ENCODE measurements at places on chromosomes 7 and 10.
A peak's percentile ranks its signal among the peaks of the same experiment; 100 is the strongest.

GRCh38 chr10:109875828-109876821 is 47.2 kb downstream of the XPNPEP1 start:
- no peak for DNase-seq

GRCh38 chr7:101705331-101705730 is 76.2 kb upstream of the MYL10 start:
- DNase-seq, result no peak

DNA sequence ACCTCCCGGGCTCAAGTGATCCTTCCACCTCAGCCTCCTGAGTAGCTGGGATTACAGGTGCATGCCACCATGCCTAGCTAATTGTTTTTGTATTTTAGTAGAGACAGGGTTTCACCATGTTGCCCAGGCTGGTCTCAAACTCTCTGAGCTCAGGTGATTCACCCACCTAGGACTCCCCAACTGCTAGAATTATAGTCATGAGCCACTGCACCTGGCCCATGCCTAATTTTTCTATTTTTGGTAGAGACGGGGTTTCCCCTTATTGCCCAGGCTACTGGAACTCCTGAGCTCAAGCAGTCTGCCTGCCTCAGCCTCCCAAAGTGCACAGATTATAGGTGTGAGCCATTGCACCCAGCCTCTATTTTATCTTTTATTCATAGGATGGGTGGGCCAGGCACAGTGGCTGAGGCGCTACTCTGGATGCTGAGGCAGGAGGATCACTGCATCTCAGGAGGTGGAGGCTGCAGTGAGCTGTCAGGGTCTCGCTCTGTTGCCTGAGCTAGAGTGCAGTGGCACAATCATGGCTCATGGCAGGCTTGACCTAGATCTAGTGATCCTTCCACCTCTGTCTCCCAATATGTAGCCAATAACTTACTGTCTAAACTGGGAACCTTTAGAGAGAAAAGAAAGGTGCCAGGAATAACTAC is 31.3 kb upstream of the STOX1 start:
- no peak for DNase-seq

DNA sequence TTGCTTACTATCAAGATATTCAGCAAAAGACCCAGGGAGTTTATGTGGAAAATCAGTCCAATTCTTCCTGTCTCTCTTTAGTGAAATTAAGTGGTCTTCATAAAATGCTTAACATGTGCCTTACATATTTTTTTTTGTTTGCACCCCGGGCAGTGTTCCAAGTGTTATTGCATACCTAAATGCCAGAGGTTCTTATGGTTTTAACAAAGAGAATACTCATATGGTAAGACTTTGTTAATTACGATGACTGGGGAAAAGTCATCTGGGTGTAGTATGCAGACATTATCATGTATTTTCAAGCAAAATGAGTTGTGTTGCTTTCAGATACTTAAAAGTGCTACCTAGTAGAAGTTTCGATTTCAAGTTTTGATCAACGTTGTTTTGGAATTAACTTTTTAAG is 82.6 kb downstream of the PRKG1 start:
- no peak for DNase-seq

- no peak for DNase-seq
These were observed 94.0 kb upstream of the LANCL2 start for GRCh38 chr7:55271069-55271626.

- no peak for DNase-seq
These were observed 144.5 kb downstream of the RNF216 start for GRCh38 chr7:5636914-5637313.

DNA sequence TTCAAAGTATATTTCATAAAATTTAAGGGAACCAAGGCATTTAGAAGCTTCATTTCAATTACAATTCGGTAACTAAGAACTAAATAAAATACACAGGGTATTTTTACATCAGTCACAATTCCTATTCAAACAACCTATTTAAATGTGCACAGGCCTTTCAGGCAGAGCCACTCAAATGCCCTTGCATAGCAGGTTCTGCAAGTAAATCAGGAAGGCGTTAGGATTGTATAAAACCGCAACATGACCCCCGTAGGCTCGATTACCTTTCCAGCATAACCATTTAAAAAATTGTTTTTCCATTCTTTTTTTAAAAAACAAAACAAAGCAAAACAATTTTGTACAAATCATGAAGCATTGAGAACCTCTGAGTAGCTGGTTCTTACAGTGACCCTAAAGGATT is 289.9 kb upstream of the SP8 start:
- no peak for DNase-seq

DNA sequence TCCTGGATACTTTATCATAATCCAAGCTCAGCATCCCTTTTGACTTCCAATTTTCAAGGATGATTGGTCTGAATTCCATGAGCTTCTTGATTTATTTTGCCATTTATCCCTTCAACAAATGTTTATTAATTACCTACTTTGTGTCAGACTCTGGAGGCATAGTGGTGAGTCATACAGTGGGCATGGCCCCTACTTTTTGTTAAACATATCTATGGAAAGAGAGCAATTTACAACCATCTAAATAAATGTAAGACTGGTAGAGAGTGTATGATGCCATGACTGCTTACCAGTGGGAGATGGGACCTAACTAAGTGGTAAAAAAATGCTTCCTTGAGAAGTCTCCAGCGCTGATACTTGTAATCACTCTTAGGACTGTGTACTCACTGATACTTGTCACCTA is 286.6 kb downstream of the SUGCT start:
- DNase-seq, result no peak

GRCh38 chr10:24307116-24307515 is 98.2 kb downstream of the KIAA1217 start:
- DNase-seq, result no peak

GRCh38 chr10:125591886-125592285 is 91.1 kb downstream of the TEX36 start:
- peak; percentile 97 for DNase-seq

GRCh38 chr7:103651593-103652377 is 205.8 kb upstream of the SLC26A5 start:
- no peak for DNase-seq

DNA sequence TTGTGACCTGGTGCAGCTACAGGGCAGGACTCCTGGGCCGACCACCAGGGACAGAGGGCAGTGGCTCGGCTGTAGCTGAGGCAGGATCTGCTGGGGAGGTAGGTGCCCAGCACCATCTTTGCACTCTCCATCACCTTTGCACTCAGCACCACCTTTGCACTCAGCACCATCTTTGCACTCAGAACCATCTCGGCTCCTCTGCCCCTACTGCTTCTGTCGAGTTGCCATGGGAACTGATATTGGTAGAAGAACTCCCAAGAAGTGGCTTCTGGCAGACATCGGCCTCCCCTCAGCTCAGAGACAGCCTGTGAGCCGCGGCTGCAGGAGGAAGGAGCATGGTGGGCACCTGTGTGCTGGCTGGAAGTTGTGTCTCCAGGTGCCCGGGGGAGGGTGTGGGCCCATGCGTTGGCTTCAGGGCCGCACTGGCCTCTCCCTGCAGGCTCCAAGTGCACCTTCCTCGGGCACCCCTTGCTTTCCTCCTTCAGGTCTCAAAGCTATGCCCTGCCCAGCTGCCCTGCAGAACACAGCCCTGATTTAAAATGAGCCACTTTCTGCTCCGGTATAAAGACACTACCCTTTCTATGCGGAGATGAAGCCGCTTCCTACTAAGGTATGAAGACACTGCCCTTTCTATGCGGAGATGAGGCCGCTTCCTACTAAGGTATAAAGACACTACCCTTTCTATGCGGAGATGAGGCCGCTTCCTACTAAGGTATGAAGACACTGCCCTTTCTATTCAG is 514.5 kb downstream of the PTPRN2 start:
- no peak for DNase-seq

GRCh38 chr7:55593515-55594318 is 21.4 kb upstream of the VOPP1 start:
- DNase-seq, result no peak

- peak; percentile 89 for DNase-seq
These were observed 8.2 kb upstream of the CLDN4 start for GRCh38 chr7:73822319-73823173.

- DNase-seq, result no peak
These were observed 28.0 kb downstream of the IPMK start for GRCh38 chr10:58239561-58240169.

DNA sequence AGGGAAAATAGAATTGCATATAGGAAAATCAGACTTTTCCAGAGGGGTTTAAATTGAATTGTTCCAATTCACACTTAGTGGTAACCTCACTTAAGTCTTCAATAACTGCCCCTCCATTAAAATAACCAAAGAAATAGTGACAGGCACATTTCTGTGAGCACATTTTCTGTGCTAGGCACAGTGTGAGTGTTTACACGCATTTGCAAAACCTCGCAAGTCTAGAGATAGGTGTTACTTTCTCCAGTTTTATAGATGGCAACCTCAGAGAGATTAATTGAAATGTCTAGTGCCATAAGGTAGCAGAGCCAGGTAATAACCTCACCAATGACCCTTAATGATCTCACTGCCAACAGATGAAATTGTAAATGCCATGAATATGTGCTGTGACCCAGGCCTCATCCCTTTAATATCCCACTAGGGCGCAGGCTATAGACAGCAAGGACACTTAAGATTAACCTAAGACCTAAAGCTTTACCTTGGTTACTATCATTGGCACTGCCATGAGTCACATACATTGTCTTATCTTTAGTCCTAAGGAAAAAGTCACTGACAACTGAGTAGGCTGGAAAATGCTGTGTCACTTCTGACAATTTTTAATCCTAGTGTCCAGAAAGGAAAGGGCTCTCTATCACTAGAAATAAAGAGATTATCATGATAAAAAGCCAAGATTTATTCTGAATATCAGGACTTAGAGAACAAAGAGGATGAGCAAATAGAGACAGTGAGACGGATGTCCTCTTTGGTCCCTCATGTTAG is 187.8 kb downstream of the PPP1R17 start:
- DNase-seq, result no peak

GRCh38 chr7:120436487-120437060 is 163.6 kb downstream of the KCND2 start:
- no peak for DNase-seq

- DNase-seq, result no peak
These were observed 55.2 kb upstream of the DDC start for GRCh38 chr7:50620433-50620832.

GRCh38 chr7:148485618-148486017 is 104.9 kb upstream of the C7orf33 start:
- DNase-seq, result peak; percentile 6

- DNase-seq, result no peak
These were observed 284 bp downstream of the CXCL12 start for GRCh38 chr10:44384601-44385025.

DNA sequence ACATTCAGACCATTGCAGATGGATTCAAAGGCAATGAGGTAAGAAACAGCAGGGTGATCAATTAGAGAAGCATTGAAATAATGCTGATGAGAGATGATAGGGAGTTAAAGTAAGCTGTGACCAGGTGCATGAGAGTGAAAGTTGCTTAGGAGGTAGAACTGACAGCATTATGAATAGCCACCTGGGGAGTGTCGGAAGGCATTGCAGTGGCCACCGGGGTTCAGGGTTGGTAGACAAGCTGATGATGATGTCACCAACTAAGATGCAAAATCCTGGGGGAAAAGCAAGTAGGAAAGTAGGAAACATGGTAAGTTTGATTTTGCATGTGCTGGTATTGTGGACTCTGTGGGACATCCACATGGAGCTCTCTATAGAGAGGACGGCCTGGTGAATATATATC is 211.9 kb upstream of the ETV1 start:
- no peak for DNase-seq

DNA sequence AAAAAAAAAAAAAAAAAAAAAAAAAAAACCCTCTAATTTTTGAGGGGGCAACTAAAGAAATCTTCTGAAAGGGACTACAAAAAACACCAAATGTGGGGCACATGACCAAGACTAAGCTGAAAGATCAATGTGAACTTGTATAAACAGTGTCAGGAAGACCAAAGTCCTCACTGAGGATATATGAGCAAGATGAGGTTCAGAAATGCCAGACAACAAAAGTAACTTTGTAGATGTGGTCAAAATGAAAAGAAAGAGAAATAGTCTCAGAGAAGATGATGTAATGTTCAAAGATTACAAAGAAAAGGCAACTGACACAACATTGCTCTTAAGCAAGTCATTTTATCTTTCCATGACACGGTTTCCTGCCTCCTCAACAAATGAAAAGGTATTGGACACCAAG is 48.7 kb upstream of the PTPRZ1 start:
- DNase-seq, result no peak

GRCh38 chr7:16044645-16045044 is 358.2 kb upstream of the MEOX2 start:
- DNase-seq, result no peak

DNA sequence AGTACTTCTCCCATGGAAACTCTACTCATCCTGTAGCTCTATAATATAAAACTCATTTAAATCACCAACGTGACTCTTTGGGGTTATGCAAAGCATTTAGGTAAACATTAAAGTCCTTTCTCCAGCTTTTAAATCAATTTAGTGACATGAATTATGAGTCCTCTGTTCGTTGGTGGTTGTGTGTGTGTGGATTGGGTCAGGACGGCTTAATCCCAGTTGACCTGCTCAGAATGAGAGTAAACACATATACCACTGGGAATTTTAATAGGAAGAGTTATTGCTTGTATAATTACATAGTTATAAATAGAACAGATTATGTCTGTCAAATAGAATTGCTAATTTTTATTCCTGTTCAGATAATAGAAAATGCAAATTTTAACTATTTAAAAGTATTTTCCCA is 30.7 kb upstream of the ADCY1 start:
- peak; percentile 60 for DNase-seq

- DNase-seq, result no peak
These were observed 509.3 kb downstream of the SORCS3 start for GRCh38 chr10:105150259-105150880.

DNA sequence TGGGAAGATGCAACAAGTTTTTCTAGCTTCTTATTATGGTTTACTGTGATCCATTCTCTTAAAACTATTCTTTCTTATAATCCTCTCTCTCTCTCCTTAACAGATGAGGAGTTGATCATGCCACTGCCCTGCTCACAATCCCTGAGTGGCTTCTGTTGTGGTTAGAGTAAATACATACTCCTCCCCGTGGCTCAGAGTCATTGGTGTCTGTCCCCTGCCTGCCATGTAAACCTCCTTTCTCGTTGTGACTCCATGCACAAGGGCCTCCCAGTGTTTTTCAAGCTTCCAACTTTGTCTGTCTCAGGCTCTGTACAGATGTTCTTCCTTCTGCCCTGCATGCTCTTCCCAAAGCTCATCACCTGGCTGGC is 20.4 kb downstream of the CCNY start:
- no peak for DNase-seq

DNA sequence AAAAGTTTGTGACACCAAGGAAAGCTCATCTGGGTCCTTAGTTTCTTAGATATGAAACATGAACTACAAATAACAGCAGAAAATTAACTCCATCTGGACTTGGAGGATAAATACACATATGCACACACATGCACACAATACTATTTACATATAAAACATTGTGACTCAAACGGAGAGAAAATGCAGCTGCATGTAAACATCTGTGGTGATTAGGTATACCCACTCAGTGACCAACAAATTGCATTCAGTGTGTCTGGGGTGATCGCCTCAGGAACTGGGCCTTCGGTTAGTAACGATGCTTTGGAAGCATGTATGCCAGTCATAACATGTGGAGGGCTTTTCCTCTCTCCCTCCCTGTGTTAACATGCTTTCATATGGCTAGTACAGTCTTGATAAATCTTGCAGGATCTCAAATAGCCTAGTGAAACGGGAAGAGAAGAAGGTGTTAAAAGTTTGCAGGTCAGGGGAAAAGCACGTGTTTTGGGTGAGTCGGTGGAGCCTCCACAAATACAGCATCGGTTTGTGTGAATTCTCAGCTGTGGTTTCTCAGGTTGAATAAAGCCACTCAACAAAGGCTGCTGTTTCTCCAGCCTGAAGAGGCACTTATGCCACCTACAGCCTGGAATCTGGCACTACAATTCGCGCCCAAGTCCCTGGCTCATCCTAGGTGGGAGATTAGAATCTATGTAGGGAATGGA is 8.7 kb upstream of the GLRX3 start:
- peak; percentile 77 for DNase-seq
